ENCODE measurements at places on chromosomes 11 and 22.

GRCh38 chr11:110169738-110170137 lies 76.5 kb downstream of the ZC3H12C start:
- no peaks in the 10 kb centered on the region for H3K36me3 ChIP-seq
- H3K4me1 ChIP-seq, result peaks cover 6% of the 10 kb centered on the region
- DNase-seq, result no peak
- no peak overlapping the region for H3K4me3 ChIP-seq

- no peak for DNase-seq
- H3K4me3 ChIP-seq, result no peak overlapping the region
- H3K27ac ChIP-seq, result no peak overlapping the region
Observed at GRCh38 chr11:45844822-45845578, 2.3 kb upstream of the CRY2 start.

DNA sequence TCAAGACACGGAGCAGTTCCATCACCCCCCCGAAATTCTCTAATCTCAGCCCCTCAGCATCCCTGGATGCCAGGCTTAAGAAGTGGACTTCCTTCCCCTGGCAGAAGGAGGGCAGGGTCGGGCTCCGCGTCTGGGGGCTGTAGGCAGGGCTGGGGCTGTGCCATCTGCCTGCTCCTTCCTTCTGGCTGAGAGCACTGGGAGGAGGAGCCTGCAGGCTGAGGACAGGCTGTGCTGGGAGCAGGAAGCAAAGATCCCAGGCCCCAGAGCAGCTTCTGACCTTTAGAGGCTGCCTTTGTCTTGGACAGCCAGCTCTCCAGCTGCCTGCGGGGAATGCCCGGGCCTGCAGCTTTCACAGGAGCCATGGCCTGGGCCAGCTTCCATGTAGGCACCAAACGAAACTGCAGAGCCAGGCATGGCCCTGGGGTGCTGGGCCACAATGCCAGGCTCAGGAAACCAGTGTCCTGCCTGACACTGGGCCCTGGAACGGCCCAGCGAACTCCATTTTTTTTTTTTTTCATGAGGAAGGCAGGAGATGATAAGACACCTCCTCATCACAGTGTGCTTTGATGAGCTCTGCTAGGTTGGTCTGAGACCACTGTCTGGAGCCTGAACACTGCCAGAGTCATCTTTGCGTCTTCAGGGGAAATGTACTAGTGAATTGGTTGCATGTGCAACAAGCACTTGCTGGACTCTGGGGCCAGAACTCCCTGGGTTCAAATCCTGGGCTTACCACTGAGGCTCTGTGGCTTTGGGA lies 67.9 kb downstream of the MCM5 start:
- no peak for DNase-seq
- no peaks in the 10 kb centered on the region for H3K27me3 ChIP-seq
- H3K4me3 ChIP-seq, result no peak overlapping the region
- no peak overlapping the region for H3K27ac ChIP-seq
- no peaks in the 10 kb centered on the region for H3K4me1 ChIP-seq

GRCh38 chr11:44306052-44306917 lies 3.7 kb downstream of the ALX4 start:
- peak; percentile 31 for DNase-seq
- H3K27ac ChIP-seq, result no peak overlapping the region
- peaks cover 100% of the 10 kb centered on the region for H3K27me3 ChIP-seq
- peaks cover 32% of the 10 kb centered on the region for H3K4me1 ChIP-seq
- H3K4me3 ChIP-seq, result peak overlapping the region; percentile 79

DNA sequence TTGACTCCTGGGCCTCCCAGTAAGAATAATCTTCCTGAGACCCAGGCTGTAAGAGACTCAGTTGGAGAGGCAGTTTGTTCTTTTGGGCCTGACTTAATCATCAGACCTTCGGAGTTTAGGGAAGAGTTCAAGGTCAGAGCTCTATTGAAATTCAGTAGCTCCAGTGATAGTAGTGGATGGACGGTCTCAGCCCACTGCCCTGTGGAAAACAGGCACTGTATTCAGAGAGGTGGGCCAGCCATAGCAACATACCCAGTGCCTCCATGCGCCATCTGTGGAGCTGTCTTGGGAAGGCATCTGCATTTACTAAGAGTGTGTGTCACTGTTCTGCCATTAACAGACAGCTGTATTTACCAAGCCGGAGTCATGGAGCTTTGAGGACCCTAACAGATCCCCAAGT lies 2.9 kb downstream of the SMARCB1 start:
- peaks cover 46% of the 10 kb centered on the region for H3K4me1 ChIP-seq
- peaks cover 21% of the 10 kb centered on the region for H3K36me3 ChIP-seq
- no peaks in the 10 kb centered on the region for H3K27me3 ChIP-seq
- H3K4me3 ChIP-seq, result no peak overlapping the region
- DNase-seq, result no peak
- no peak overlapping the region for H3K27ac ChIP-seq

GRCh38 chr11:102155676-102156075 lies 45.4 kb downstream of the YAP1 start:
- no peak overlapping the region for H3K4me3 ChIP-seq
- H3K27ac ChIP-seq, result no peak overlapping the region
- DNase-seq, result no peak
- H3K4me1 ChIP-seq, result no peaks in the 10 kb centered on the region
- no peaks in the 10 kb centered on the region for H3K27me3 ChIP-seq
- no peaks in the 10 kb centered on the region for H3K36me3 ChIP-seq

- no peaks in the 10 kb centered on the region for H3K27me3 ChIP-seq
- H3K27ac ChIP-seq, result no peak overlapping the region
- peaks cover 37% of the 10 kb centered on the region for H3K36me3 ChIP-seq
- peaks cover 52% of the 10 kb centered on the region for H3K4me1 ChIP-seq
- no peak overlapping the region for H3K4me3 ChIP-seq
Observed at GRCh38 chr11:44618561-44619425, 53.3 kb downstream of the CD82 start.

DNA sequence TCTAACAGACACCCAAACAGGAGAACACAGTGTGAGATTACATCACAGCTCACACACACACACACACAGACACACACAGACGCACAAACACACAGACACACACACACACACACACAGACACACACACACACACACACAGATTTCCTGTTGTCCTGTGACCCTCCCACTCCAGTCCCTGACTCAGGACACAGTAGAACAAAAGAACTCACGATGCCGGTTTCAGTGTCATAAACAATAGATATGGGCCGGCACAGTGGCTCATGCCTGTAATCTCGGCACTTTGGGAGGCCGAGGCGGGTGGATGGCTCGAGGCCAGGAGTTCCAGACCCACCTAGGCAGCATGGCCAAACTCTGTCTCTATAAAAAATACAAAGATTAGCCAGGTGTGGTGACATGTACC lies 13.8 kb upstream of the KAT5 start:
- DNase-seq, result no peak
- H3K27ac ChIP-seq, result no peak overlapping the region
- no peaks in the 10 kb centered on the region for H3K4me1 ChIP-seq
- H3K36me3 ChIP-seq, result no peaks in the 10 kb centered on the region
- H3K27me3 ChIP-seq, result peaks cover 57% of the 10 kb centered on the region

GRCh38 chr11:124415356-124415923 lies 9.2 kb downstream of the OR8B4 start:
- no peaks in the 10 kb centered on the region for H3K4me1 ChIP-seq
- H3K27ac ChIP-seq, result no peak overlapping the region
- H3K27me3 ChIP-seq, result peaks cover 3% of the 10 kb centered on the region
- no peaks in the 10 kb centered on the region for H3K36me3 ChIP-seq
- DNase-seq, result no peak
- H3K4me3 ChIP-seq, result no peak overlapping the region

- H3K27me3 ChIP-seq, result no peaks in the 10 kb centered on the region
- H3K27ac ChIP-seq, result no peak overlapping the region
- no peak for DNase-seq
- H3K36me3 ChIP-seq, result no peaks in the 10 kb centered on the region
- H3K4me3 ChIP-seq, result no peak overlapping the region
Observed at GRCh38 chr11:40569947-40570531, 889.4 kb downstream of the LRRC4C start.

DNA sequence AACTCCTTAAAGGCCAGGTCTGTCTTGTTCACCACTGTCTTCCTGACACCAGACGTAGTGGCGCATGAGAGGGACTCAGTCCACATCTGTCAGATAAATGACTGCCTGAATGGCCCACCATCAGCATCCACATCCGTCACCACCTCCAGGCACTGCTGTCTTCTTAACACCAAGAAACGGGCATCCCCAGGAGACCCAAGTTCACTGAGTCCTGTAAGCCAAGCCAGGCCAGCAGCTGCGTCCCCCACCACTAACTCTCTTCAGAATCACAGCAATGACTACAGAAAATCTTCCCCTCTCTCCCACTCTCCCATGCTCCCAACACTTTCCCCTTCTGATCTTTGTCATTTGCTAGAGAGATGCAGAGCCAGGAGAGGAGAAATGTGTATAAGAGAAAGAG lies 47.3 kb upstream of the LRRC32 start:
- no peaks in the 10 kb centered on the region for H3K36me3 ChIP-seq
- no peak overlapping the region for H3K4me3 ChIP-seq
- H3K27ac ChIP-seq, result no peak overlapping the region
- DNase-seq, result no peak

DNA sequence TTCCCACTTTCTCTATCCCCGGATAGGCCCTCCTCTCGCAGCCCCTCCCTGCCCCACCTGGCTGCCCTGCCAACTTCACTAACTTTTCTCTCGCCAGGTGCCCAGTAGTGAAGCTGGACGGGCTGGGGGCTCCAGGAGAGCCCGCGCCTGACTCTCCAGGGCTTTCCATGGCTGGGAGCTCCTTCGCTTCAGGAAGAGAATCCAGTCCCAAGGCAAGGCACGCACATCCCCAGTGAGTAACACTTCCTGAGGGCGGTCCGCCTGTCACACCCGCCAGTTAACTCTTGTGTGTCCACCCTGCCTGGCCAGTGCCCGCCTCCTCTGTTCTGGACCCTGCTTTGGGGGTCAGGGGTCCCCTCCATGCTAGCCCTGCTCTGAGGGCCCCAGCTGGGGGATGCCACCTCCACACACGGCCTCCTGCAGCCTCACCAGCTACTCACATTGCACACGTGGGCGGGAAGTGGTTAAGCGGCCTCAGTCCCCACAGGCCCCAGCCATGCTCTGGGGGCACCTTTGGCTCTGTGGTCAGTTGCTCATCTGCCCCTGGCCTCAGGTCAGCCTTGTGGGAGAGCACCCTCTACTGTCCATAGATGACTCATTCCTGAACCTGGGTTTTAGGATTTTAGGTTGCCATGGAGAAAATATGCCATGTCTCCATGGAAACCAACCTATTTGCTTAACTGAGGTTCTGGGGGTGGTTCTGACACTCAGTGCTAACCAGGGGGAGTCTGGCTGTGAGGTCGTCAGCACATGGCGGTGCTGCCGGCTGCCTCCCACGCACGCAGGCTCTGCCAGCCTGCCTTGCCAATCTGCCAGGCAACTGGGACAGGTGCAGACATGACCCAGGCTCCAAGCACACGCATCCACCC lies at the start of gene RIN1:
Gene RIN1 (minus strand): TSS at position 201 of the 869 bp plus-strand sequence. CDS start 32 bp downstream, at position 169.
- peaks cover 14% of the 10 kb centered on the region for H3K27me3 ChIP-seq
- peaks cover 23% of the 10 kb centered on the region for H3K4me1 ChIP-seq
- DNase-seq, result peak; percentile 64
- H3K4me3 ChIP-seq, result peak within 1 kb of the TSS; percentile 77

DNA sequence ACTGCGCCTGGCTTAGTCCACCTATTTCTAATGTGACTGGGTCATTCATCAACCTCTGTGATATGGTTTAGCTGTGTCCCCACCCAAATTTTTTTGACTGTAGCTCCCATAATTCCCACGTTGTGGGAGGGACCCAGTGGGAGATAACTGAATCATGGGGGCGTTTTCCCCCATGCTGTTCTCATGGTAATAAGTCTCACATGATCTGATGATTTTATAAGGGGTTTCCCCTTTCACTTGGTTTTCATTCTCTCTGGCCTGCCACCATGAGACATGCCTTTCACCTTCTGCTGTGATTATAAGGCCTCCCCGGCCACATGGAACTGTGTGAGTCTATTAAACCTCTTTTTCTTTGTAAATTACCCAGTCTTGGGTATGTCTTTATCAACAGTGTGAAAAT lies 8.7 kb downstream of the CENATAC start:
- H3K36me3 ChIP-seq, result peaks cover 45% of the 10 kb centered on the region
- H3K4me3 ChIP-seq, result no peak overlapping the region
- no peak for DNase-seq
- H3K27ac ChIP-seq, result no peak overlapping the region

- H3K27ac ChIP-seq, result no peak overlapping the region
- H3K4me3 ChIP-seq, result no peak overlapping the region
- H3K36me3 ChIP-seq, result peaks cover 17% of the 10 kb centered on the region
Observed at GRCh38 chr22:41613456-41613855, 7.4 kb downstream of the DESI1 start.

DNA sequence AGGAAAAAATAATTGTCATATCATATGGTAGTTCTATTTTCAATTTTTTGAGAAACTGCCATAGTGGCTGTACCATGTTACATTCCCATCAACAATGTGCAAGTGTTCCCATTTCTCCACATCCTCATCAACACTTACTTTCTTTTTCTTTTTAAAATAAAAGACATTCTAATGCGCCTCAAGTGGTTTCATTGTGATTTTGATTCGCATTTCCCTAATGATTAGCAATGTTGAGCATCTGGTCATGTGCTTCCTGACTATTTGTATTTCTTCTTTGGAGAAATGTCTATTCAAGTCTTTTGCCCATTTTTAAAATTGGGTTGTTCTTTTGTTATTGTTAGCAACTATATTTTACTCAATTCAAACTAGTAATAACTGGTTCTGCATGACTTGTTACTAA lies 8.4 kb downstream of the MCHR1 start:
- peaks cover 17% of the 10 kb centered on the region for H3K27me3 ChIP-seq
- no peak overlapping the region for H3K4me3 ChIP-seq
- no peak for DNase-seq
- no peak overlapping the region for H3K27ac ChIP-seq

DNA sequence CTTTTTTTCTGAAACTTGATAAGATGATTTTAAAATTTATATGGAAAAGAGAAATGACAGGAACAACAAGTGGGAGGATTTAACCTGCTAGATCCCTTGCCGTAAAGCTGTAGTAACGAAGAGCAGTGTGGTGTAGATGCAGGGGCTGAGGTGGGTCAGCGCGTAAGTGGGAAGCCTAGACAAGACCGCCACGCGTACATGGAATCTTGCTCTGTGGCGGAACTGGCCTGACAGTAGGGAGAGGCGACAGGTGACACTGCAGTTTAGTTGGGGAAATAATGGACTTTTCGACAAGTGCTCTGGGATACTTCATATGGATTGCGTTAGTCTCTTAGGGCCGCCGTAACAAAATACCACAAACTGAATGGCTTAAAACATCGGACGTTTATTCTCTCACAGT lies 28.8 kb downstream of the TNRC6B start:
- peaks cover 19% of the 10 kb centered on the region for H3K36me3 ChIP-seq
- no peak overlapping the region for H3K27ac ChIP-seq
- H3K4me1 ChIP-seq, result peaks cover 66% of the 10 kb centered on the region
- no peaks in the 10 kb centered on the region for H3K27me3 ChIP-seq
